Hypothalamus (tissue), 51 donors: ENCODE measurements at places on chromosomes 1 and 21.
A peak's percentile ranks its signal among the peaks of the same experiment; 100 is the strongest.

GRCh38 chr1:244735404-244735803, 82.5 kb downstream of the DESI2 start:
- no peak for DNase-seq

- DNase-seq, result peak; percentile 66
Measured at GRCh38 chr1:115807723-115808122, 33.2 kb downstream of the NHLH2 start.

DNA sequence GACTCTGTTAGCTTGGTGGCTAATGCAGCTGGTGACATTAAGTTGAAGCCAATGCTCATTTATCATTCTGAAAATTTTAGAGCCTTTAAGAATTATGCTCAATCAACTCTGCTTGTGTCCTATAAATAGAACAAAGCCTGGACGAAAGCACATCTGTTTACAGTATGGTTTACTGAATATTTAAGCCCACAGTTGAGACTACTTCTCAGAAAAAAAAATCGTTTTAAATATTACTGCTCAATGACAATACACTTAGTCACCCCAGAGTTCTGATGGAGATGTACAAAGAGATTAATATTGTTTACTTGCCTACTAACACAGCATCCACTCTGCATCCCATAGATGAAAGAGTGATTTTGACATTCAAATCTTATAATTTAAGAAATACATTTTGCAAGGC, 79.6 kb downstream of the NEGR1 start:
- DNase-seq, result no peak

DNA sequence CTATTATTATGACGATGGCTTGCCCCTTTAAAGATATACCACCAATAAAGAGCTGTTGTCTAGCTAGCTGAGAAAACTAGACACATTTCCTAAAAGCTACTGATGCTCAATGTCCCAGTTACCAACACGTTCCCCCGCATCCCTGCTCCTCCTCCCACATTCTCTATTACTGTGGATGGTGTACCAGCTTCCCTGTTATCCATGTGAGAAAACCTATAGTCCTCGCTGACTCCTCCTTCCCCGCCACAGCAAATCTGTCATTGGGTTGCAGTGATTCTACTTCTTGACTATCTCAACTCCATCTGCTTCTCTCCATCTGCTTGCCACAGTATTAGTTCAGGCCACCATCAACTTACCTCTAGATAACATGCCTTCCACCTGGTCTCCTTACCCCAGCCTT, 337.5 kb downstream of the KCNH1 start:
- no peak for DNase-seq

- no peak for DNase-seq
Measured at GRCh38 chr1:192045131-192045530, 113.1 kb upstream of the RGS18 start.

DNA sequence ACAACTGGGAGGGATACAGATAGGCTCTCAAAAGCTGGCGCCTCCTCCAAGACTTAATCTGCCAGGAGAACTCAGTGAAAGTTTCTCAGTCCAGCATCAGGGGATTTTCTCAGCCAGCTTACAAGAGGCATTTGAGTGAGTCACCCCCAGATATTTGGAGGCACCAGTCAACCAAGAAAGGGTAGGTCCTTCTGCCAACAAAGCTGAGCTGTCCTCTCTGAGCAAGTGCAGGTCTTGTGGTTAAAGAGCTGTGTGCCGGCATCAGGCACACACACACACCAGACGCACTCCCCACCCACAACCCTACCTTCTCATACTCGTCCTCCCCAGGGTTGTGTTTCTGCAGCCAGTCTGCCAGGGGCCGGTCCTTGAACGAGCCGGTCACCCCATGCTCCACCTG, 27.0 kb upstream of the PPP1R15B start:
- no peak for DNase-seq

DNA sequence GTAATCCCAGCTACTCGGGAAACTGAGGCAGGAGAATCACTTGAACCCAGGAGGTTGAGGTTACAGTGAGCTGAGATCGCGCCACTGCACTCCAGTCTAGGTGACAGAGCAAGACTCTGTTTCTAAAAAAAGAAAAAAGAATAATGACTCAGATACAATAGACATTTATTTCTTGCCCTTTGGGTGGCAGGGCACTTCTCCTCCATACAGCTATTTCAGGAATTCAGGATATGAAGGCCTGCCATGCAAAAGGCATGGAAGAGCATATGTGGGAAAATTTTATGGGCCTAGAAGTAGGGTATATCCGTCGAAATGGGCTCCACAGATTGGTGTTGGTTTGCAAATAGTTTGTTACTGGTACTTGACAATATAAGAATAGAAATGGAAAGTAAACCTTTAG, 20.2 kb upstream of the POGZ start:
- DNase-seq, result no peak

DNA sequence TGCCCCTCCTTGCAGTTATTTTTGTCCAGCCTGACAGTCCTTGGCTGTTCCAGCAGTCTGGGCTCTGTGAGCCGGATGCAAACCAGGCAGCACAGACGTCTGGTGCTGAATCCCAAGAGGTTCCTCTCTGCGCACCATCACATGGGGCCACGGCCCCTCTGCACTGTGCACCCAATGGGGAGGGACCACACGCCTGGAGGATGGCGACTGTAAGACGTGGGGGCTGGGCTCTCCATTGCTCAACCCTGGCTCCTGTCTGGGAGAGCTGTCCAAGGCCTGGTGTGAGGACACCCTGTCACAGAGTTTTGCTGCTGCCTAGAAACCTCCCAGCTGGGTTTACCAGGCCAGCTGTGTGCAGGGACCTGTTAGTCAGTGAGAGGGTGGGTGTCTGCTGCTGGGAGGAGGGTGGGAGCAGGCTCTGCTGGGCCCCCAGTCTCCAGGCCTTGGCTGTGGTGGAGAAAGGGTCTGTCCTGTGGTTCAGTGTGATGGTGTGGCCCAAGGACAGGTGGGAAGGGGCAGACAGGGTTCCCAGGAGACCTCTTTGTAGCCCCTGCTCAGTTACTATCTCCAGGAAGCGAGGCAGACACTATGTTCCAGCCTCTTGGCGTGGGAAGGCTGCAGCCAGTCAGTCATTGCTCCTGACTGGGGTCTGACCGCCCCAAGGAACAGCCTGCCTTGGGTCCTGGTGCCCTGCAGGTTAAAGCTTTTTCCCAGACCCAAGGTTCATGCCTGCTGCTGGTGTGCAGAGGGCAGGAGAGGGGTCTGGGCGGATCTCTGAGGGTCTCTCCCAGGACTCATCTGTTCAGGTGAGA, 13.8 kb downstream of the HEYL start:
- DNase-seq, result peak; percentile 59

GRCh38 chr1:217687511-217687910, 56.4 kb downstream of the SPATA17 start:
- no peak for DNase-seq

GRCh38 chr21:14737922-14738321, 191.8 kb upstream of the SAMSN1 start:
- no peak for DNase-seq

DNA sequence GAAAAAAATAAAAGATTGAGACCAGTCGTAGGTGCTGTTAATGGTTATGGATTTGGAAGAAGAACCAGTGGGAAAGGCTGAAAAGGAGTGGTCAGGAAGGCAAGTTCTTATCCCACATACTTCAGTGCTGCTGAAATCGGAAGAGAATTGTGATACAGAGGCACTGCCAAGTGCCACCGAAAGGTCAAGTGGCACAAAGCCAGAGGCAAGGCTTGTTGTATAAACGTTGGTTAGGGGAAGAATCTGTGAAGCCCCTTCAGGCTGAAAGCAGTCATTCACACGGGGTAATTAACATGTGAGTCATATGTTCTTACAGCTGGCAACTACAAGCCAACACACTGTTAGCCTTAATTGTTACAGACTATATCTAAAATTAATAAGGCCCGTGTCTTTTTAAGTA, 48.8 kb downstream of the ZBTB40 start:
- no peak for DNase-seq

DNA sequence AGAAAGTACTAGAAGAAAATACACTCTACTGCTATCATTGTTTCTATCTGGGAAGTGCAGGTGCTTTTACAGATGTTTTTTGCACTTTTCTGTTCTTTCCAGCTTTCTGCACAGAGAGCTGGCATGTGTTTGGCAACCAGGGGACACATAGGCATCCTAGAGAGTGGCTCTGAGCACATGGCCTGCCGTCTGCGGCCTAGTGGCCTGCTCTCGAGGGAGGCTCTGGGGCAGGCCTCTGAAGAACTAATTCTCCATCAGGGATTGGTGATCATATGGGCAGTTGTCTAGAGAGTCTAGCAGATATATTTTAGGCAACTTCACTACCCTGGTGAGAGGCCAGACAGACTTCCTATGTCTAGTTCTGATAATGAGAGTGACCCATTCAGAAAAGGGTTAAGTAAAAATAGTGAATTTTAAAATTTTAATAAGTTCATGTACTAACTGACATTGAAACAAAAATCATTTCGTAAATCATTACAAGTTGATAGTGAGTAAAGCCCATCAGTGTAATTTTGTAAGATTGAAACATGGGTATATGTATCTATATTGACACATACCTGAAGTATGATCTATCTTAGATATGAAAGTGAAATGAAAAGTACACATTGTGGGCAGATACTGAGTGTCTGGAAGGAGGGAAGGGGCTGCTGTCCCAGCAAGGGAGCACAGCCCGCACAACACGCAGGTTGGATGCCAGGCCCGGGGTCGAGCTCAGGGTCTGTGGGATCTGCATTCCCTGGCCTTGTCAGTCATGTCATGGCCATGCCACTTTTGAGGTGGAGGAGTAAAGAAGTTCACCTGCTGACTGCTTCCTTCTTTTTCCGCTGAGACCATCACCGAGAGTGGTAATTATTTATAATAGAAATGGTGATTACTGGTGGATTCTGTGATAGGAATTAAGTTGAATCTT, 79.8 kb downstream of the PCBP3 start:
- no peak for DNase-seq

- DNase-seq, result no peak
Measured at GRCh38 chr1:21764615-21765423, 18.1 kb downstream of the USP48 start.

DNA sequence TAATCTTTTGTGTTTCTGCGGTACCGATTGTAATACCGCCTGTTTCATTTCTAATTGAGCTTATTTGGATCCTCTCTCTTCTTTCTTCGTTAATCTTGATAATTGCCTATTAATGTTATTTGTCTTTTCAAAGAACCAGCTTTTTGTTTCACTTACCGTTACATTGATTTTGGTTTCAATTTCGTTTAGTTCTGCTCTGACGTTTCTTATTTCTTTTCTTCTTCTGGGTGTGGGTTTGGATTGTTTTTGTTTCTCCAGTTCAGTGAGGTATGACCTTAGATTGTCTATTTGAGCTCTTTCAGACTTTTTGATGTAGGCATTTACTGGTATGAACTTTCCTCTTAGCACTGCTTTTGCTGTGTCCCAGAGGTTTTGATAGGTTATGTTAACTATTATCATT, 9.4 kb downstream of the OR2M2 start:
- DNase-seq, result no peak

GRCh38 chr1:81305997-81306452, 494.7 kb upstream of the ADGRL2 start:
- DNase-seq, result no peak

DNA sequence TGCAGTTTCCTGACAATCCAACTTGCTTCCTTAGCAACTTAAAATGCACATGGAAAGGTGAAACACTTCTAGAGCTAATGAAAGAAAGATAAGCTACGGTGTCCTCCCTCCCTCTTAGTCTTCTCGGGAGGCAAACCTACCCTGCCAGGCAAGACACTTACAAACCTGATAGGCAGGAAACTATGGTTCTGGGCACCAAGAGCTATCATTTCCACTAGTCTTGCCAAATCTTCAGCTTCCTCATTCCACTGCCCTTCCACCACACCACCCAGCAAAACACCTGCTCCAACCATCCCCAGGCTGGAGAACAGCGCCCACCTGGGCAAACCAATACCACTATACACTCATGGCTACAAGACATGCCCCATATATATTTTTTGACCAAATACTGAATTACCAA, 15.2 kb downstream of the NDC1 start:
- no peak for DNase-seq

DNA sequence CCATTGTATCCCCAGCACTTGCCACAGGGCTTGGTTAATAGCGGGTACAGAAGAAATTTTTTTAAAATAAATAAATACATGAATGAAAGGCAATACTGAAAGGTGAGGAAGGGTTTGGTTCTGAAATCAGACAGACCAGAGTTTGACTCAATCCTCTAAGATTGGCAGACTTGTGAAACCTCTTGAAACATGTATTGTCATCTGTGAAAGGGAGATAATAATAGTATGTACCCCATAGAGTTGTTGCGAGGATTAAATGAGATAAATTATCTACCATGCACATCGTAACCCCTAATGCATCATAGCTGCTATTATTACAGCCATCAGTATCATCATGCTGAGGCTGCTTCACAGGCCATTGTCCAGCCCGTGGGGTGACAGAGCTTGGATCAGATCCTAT, 41.4 kb downstream of the S1PR1 start:
- DNase-seq, result no peak
